CD4-positive, alpha-beta T cell treated with Interleukin-15 for 4 hours (primary cell): ENCODE measurements at places on chromosomes 2 and 18.

- DNase-seq, result no peak
Measured at GRCh38 chr2:102438578-102438977, 15.6 kb downstream of the IL18RAP start.

- no peak for DNase-seq
Measured at GRCh38 chr2:188629753-188630527, 338.3 kb downstream of the GULP1 start.

GRCh38 chr2:46268196-46268595 lies 29.0 kb upstream of the EPAS1 start:
- DNase-seq, result no peak

DNA sequence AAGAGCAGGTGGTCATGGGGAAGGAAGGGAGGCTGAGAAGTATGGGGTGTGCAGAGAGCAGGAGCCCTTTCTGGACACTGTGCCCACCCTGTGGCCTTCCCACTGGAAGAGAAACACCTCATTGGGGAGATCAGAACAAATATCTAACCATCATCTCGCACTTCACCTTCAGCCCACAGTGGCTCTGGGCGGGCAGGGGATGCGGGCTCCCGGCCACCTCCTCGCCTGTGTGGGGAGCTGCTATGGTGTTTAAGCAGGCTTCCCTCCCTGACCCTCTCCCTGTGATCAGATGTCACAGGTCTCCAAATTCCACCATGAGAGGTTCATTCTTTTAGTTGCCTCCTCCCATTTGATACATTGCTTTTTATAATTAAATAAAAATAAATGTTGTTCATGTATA lies 5.0 kb downstream of the FBLN7 start:
- no peak for DNase-seq

DNA sequence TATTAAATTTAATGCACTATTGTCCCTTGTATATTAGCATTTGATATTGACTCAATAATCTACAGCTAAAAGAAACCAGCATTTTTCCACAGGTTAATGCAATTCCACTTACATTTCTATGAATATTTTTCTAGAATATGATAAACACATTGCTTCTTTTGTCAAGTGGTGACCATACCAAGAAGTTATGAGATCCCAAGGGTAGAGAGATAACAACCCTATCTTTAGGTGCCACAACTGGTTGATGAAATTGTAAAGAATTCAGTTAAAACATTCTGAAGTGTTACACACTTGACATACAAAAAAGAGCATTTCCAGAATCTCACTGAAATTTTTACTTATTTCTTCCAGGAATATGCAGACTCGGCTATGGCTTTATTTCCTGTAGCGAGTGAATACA lies 56.0 kb downstream of the ABCG8 start:
- no peak for DNase-seq

GRCh38 chr2:55087936-55088335 lies 37.7 kb upstream of the RTN4 start:
- DNase-seq, result no peak

GRCh38 chr2:98944775-98945174 lies 8.8 kb upstream of the CRACDL start:
- no peak for DNase-seq

DNA sequence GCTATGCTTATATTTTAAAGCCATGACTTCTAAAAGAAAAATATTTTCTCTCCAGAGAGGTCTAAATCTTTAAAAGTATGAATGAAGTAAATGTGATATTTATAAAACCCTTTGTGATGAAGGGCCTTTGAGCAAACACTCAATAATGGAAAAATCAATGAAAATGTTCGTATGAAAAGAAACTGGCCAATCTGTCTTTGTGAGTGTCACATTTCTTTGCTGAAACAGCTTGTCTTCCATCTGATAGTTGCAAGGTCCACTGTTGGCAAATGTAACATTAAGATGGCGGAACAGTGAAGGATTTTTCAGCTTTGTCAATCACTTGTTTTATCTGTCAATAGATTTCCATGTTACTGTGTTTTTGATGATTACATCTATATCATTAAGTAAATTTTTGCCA lies 162.9 kb upstream of the GATA6 start:
- no peak for DNase-seq

DNA sequence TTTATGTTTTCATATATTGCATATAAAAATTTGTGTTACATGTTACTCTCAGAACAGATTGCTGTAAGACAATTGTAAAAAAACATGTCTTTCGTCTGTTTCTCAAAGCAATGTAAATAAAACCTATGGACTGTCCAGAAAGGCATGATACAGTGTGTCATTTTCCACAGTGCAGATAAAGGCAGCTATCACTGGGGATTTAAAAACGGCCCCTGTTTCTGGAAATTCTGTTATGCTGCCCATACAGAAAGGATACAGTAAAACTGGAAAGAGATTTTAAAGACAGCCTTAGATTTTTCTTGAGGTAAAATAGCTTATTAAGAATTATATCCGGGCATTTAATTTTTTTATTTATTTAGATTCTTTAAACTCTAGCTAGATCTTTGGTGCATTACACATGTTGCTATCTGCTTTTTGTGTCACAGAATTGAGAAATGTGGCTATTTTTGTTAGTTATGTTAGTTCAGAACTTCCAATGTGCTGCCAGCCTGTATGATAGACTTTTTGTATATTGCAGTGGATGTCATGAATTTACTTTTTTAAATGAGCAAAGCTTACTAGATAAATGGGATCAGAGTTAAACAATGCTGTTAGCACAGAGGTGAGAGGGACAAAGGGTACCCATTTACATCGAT lies 859 bp upstream of the INO80D start:
- DNase-seq, result no peak

- DNase-seq, result no peak
Measured at GRCh38 chr18:58148954-58149471, 105.0 kb downstream of the NEDD4L start.
